ENCODE measurements at places on chromosomes 12 and 14.

GRCh38 chr12:42104087-42104486, 40.6 kb downstream of the GXYLT1 start:
- no peak for DNase-seq

DNA sequence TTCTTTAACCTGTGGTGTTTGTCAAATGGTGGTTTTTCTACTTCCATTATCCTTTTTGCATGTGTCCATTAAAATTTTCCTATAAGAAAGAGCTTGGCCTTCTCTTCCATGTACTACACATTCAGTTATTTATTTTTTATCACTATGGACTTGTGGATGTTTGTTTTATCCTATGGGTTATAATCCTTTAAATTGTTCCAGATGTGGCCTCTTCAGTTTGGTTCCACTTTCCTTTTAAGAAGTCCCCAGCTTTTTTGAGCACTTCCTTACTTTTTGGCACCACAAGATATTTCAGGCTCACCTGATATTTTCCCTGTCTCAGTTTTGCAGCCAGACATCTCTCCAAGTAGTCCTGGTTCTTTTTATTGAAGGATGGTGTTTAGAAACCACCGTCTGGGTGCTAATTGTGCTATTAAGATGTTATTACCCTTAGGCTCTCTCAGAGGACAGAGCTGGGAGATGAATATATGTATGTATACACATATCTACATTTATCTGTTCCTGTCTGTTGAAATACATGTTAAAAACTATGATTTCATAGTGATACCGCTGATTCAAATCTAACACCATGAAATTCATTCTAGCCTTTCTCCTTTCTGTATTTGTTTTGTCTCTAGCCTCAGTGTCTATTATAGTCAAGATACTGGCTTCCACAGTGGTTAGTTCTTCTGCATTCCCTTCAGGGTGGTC, 408.5 kb upstream of the RGS6 start:
- no peak for DNase-seq

DNA sequence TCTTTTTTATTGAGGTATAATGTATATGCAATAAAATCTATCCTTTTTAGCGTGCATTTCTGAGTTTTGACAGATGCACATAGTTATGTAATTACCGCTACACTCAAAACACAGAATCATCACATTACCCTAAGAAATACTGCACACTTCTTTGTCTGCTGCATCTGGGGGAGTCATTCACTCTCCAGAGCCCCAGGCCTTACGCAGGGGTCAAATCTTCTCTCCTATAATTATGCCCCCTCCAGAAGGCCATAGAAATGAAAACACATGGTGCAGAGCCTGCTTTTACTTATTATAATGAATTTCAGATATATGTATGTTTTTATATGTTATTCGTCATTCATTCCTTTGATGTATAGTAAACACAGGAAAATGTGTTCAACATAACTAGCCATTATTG, 296.5 kb upstream of the TMEM132C start:
- no peak for DNase-seq

DNA sequence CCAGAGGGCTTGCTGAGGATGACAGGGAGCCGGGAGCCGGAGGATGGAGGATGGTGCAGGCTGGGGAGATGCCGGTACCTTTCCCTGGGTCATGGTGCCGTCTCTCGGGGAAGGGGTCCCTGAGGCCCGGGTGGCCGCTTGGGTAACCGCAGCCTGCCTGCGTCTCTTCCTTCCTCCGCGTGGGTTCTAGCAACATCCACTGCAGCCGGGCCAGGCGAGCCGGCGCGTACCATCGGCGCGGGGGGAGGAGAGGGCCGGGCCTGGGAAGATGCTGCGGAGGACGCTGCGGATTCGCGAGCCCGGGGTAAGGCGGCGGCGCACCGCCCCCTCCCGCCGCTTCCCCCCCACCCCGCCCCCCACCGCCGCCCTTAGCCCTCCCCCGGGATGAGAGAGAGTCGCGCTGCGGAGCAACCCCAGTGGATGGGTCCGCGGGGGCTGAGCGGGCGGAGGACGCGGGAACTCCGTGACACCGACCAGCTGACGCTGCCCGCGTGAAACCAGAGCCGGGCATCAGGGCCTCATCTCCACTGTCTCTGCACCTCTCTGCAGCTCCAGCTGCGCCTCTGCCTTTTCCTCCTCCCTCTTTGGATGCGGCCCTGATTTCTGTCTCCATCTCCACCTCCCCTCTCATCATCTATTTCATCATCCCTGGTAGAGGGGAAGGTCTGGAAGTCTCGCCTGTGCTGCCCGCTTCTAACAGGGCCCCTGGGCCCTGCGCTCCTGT, at the start of gene FAIM2:
TSS of gene FAIM2 (minus strand) at position 201 of the 724 bp plus-strand sequence. CDS start at position 93, 108 bp downstream.
- DNase-seq, result peak; percentile 57

DNA sequence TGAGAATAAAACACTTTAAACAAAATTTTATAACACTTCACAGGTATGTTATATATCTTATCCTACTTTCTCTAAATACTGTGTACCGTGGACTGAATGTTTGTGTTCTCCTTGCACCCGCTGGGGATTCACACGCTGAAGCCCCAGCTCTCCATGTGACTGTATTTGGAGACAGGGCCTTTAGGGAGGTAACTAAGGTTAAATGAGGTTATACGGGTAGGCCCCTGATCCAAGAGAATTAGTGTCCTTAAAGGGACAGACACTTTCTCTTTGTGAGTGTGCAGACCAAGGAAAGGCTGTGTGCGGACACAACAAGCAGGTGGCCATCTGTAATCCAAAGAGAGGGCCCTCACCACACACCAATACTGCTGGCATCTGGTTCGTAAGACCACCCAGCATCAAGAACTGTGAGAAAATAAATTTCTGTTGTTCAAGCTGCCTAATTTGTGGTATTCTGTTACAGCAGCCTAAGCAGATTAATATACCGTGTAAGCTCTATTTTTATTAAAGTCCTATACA, 70.1 kb upstream of the TTC7B start:
- no peak for DNase-seq

DNA sequence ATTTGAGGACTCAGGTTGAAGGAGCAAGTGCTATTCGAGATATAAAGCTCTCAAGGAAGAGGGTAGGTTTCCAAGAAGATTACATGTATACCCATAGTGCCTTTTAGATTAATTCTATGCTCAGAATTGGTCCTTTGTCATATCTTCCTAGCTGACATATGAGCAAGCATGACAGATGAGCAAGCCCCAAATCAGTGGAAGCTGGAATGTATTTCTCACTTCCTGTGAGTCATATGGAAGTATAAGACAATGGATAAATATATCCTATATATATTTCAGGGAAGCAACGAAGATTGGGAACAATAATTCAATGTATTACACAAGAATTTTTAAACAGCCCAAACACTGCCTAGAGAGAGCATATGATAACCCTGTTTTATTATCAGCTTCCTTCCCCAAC, 674.1 kb upstream of the ATXN7L3B start:
- no peak for DNase-seq

- DNase-seq, result no peak
These were observed 3.5 kb downstream of the TAC3 start for GRCh38 chr12:57012600-57013465.

DNA sequence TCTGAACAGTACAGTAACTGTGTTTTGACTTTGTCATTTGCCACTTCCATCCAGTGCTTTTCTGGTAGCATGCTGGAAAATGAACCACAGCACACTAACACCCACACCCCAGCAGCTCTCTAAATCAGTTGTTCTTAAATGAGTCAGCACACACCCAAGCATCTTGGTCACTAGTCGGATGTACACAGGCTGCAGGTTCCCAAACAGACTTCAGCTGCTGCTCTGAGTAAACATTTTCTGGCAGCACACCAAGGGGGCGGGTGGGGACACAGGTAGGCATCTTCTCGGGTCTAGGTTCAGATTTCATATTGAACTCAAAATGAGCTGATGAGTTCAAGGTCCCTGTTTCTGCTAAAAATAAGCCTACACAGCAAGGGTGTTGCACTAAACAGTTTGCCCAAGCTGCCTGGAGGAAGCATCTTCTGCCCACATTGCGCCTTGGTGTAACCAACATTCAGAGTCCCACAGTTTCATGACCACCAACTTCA, 39.8 kb downstream of the IFNG start:
- no peak for DNase-seq

DNA sequence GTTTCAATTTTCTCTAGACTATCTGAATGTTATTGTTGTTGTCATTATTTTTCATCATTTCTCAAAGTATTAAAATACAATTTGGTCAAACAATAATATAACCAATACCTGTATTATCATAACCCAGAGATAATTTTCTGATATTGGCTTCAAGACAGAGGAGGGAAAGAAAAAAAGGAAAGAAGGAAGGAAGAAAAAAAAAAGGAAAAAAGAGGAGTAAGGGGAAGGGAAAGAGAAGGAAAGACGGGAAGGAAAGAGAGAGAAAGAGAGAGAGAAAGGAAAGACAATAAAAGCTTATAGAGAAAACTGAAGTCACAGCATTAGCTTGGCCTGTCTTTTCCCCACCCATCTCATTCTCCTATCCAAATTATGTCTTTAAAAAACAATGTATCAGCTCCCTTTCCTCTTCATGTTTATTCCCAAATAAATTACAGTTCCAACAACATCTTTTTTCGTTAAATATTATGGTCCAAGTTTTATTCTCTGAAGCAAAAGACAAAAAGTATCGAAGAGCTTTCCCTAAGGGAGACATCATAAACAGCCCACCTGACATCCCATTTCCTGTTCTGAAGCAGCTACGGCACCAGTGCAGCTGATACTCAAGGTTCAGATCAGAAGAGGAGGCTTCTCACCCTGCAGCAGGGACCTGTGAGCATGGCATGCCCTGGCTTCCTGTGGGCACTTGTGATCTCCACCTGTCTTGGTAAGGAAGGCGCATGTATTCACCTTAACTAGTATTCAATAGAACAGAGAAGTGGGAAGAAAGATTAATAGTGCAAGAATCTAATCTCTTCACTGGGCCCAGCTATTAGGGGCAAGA, 308.3 kb downstream of the DAD1 start:
- no peak for DNase-seq

GRCh38 chr12:131281016-131281415, 327.3 kb downstream of the ADGRD1 start:
- no peak for DNase-seq

- no peak for DNase-seq
These were observed 172.9 kb downstream of the RBM19 start for GRCh38 chr12:113793250-113793649.

GRCh38 chr14:28767030-28767852, 654 bp downstream of the FOXG1 start:
- DNase-seq, result no peak

DNA sequence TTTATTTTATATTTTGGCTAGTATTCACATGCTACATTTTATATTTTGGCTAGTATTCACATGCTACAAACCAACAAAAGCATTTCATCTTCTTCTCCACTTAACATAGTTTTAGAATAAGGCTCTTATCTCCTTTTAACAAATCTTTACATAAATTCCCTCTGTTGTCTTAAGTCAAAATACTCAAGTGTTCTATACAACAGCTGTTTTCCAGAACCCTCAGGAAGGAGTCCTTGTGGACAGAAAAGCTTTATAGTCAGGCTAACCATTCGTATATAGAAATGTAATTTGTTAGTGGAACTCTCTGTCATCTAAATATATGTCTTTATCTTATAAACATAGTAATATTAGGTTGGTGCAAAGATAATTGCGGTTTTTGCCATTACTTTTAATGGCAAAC, 191.0 kb upstream of the FLRT2 start:
- no peak for DNase-seq

- DNase-seq, result no peak
These were observed 348.3 kb downstream of the ZFP36L1 start for GRCh38 chr14:68444449-68445168.

- no peak for DNase-seq
These were observed 1494.0 kb upstream of the TMEM132C start for GRCh38 chr12:126773012-126773411.

DNA sequence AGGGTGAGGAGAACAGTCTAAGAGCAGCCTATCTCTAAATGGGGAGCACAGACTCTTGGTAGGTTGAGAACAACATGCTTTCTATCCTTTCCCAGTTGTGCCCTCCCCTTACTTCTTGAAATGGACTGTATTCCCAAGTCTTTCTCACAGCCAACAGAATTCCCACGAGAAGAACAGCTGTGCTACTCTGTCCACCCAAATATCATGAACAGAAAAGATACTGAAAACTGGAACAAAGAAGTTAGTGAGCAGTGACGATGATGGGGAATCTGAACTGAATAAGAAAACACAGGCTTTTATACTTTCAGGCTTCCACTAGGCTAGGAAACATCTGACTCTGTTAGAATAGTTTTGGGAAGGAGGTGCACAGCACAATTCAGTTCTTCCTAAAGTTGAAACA, 3.4 kb downstream of the NACA start:
- DNase-seq, result no peak

DNA sequence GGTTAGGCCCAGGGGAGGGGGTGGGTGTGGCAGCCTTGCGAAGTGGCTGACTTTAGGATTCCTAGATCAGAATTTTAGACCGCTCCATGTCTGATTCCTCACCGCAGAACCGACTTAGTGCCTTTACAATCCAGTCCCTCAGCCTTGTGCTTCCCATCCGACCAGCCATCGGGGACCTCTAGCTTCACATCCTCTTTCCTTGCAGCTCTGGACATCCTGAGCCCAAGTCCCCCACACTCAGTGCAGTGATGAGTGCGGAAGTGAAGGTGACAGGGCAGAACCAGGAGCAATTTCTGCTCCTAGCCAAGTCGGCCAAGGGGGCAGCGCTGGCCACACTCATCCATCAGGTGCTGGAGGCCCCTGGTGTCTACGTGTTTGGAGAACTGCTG, 557 bp downstream of the COPS7A start:
- no peak for DNase-seq

GRCh38 chr14:94171208-94171607, 2.9 kb upstream of the PPP4R4 start:
- DNase-seq, result no peak

GRCh38 chr14:95679148-95679815, 6.9 kb upstream of the TCL1B start:
- no peak for DNase-seq

- no peak for DNase-seq
These were observed 2.6 kb downstream of the NAV3 start for GRCh38 chr12:77833329-77833728.

- DNase-seq, result no peak
These were observed 42.1 kb downstream of the KCNMB4 start for GRCh38 chr12:70408004-70408790.

DNA sequence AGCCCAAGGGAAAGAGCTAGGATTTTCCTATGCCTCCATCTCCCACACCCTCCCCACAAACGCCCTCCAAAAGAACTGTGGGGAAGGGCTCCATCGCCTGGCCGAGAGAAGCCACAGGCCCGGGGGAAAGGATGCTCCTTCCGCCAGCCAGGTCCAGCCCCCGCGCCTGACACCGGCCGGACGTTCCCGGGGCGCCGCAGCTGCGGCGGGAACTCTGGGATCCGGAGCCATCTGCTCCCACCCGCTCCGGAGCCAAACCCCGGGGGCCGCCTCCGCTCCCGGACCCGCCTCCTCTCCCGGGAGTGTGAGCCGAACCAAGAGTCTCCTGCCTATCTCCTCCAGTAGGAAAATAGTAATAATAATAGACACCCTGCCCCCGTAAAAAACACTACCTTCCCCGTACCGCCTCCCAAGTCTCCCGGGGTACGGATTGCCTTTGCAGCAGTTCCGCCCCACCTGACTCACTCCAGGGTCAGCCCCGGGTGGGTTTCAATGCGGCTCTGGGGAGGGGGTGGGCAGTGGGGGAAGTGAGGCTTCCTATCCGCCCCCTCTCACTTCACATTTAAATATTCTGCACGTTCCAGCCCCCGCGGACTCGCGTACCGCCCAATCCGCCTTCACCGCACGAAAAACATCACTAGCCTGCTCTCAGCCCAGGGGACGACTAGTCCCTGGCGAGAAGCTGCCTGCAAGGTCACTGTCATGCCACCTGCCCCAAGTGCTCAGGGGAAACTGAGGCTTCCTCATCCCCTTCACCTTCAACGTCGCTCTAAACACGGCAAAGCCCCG, 2.4 kb downstream of the AGAP2 start:
- DNase-seq, result no peak

GRCh38 chr14:71956920-71957563, 24.8 kb downstream of the RGS6 start:
- DNase-seq, result no peak
